Left colon (tissue), 2 donors: ENCODE measurements at places on chromosomes 5 and 9.

DNA sequence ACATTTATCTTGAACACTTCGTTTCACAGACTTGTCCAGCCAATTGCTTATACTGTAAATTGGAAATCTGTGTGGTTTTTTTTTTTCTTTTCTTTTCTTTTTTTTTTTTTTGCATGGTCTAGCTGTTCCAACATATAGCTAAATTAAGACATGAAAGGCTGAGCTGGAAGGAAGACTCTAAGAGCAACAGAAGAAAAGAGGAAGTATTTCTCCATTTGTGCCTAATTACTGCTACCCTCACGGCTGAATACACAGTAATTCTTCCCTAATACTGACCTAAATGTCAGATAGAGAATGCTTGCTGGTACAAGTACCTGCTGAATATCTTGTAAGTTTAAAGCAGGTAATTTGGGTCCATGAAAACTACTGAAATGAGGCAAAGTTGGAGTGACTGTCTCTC lies 11.0 kb upstream of the HAPLN1 start:
- no peak for DNase-seq

GRCh38 chr9:627336-627970 lies 214.0 kb upstream of the DMRT1 start:
- DNase-seq: no peak

GRCh38 chr9:3687145-3687544 lies 161.3 kb upstream of the RFX3 start:
- DNase-seq: no peak

DNA sequence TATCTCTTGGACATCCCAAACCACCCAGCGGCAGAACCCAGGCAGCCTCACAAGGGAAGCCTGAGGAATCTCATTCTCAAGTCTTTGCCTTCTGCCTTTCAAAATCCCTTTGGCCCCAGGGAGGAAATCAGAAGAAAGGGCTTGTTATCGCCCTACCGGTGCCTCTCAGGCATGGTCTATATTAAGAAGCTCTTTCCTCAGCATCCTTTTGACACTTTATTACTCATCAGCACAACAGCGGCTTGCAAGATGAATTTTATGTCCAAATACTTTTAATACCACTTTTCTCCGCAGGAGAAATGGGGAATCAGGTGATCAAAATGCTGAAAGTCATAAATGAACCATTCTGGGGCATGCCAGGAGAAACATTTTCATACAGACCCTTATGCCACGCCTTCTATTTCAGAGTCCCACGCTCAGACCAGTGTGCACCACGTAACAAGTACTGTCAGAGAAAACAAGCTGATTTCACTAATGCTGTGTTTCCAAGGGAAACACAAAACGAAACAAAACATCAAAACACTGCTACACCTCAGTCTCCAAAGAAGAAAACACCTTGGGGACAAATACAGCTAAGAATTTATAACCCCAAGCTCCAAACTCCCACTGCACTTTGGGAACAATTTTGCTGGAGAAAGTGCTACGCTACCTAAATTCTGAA lies 30.0 kb downstream of the RAPGEF1 start:
- no peak for DNase-seq
